ENCODE measurements at places on chromosomes 5 and 9.

DNA sequence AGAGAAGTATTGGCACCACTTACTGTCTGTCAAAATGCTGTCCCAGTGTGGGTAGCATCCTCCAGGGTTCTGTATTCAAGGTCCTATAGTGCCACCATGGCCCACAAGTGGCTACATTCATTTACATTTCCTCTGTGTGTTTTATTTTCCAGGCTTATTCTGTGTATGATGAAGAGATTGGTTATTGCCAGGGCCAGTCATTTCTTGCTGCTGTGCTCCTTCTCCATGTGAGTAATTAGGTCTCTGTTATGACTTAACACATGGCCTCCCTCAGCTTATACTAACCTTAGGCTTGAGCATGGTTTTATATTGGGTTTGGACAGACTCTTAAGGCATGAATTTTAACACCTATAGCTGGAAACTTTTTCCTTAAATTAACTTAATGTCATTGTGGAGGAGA, 36.7 kb downstream of the GPR21 start:
- no peak for DNase-seq

DNA sequence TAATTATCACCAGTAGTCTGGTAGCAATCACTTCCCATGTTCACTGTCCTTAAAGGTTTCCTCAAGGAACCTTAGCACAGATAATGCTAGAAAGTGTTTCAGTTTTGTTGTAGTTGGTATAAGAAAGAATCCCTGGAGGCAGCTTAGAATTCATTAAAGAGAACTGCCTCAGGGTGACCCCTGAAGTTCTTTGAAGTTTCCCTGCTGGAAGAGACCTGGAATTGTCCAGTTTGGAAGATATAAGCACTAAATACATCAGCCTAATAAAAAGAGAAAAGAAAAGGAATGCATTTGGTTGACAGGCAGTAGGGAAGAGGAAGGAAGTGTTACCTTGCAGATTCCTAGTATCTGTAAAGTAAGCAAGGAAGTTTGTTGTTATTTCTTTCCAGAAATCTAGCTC, 999.6 kb upstream of the DMAC1 start:
- DNase-seq, result no peak

DNA sequence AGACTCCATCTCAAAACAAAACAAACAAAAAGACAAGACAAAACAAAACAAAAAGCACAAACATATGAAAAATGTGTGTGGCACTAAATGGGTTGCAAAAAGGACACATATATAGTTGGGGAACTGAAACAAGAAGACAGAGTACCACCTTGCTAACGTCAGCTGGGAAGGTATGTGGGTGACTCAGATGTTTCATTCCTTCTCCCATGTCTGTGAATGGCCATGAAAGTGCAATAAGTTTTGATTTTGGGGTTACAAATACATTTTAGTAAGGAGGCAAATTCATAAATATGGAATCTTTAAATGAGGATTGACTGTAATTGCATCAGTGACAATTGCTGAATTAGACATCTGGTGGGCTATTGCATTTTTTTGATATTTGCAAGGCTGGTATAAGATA, 81.6 kb upstream of the KLF4 start:
- no peak for DNase-seq

DNA sequence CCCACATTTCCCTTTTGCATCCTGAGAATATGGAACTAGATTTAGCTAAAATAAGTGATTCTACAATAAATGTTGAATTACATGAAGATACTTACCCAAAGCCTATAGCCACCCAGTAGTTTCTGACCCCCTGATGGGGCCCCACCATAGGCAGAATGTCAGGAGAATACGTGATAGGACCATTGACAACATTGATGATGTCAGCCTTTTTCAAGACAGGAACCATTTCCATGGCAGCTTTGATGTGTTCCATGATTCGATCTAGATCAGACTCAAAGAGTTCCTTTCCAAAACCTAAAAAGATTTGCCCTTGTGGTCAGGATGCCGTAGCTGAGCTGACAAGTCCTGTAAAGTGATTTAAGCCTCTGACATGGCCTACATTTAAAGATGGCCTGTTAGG, 27.3 kb downstream of the DMGDH start:
- DNase-seq, result no peak

- no peak for DNase-seq
These were observed 258.8 kb upstream of the ZNF608 start for GRCh38 chr5:125005266-125005665.

DNA sequence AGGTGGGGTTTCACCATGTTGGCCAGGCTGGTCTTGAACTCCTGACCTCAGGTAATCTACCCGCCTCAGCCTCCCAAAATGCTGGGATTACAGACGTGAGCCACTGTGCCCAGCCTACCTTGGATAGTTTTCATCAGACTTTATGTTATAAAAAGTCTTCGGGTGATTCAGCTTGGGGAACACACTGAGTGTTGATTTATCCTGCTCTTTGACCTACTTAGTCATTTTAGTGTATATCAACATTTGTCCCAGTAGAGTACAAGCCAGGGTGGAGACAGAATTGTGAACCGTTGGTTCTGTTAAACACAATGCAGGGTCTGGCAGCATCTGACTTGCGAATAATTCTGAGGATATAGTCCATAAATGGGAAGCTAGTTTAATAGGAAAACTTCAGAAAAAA, 39.7 kb downstream of the NFX1 start:
- DNase-seq, result peak; percentile 69

- DNase-seq, result no peak
These were observed 713.9 kb downstream of the EFNA5 start for GRCh38 chr5:106956886-106957285.

- DNase-seq, result no peak
These were observed 70.8 kb downstream of the MRPL36 start for GRCh38 chr5:1728846-1729245.

DNA sequence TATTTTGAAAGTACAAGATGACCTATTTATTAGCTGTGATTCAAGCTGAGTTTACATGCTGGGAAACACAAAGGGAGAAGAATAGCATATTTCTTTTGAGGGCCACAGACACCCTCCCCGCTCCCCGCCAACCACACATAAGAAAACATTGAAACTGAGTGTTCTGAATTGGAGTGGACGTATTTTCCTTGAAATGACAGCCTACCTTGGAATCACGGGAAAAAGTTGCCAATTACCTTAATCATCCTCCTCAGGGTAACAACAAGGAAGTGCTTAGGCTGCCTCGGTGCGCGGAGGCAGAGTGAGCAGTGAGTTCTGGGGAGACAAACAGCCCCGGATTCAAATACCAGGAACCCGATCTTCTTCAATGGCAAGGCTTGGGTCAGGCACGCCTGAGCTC, 31.4 kb downstream of the CFAP77 start:
- no peak for DNase-seq

DNA sequence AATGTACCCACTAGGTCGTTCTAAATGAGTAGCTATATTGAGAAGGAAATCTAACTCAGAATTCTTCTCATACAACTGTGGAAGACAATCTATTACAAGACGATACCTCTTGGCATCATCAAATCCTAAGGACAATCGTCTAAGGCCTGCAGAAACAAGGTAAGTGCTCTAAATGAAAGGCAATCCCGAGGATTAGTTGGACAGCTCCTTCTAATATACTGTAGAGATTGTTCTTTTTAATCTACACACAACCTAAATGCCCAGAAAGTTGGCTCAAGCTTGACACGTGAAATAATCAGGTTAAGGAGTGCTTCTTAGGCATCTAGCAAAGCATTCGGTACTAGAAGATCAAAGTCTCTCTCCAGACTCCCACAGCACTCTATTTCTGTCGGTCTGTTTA, 55.1 kb downstream of the MED27 start:
- no peak for DNase-seq
